ENCODE measurements at places on chromosomes 11 and 22.

DNA sequence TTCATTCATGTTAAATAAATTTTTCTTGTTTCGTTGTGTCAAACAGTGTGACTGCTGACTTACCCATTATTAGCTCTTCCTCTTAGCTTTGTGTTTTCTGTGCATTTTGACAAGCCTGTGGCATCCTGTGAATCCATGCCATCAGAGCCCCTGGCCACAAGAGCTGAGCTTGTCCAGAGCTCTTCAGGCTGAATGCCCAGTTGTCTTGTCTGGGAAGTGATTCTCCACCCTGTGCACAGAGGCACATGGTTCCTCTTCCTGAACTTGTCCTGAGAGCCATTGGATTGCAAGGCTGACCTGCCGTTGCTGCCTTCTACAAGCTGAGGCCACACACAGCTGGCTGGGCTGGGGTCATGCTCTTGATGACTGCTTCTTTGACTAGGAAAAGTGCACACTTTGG, 64.1 kb downstream of the PPP6R3 start:
- DNase-seq, result no peak

DNA sequence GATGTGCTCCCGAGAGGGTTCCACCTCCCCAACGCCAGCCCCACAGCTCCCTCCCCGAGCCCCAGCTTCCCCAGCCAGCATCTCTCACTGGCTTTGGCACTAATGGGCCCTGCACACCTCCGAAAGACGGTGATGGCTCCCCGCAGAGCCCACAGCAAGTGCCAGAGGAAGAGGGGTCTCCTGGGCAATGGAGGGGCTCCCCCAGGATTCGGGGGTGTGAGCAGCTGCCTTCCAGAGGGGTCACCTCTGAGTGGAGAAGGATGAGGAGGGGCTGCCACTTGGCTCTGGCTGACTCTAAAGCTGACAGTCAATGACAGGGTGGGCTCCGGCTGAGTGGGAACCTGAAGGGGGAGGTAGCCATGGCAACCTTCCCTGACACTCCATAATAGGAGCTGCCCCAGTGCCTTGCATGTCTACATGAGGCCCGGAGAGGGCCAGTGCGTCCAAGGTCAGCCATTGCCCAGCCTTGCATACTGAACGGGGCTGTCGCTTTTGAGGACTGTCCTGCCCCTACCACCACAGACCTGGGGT, 98.6 kb upstream of the SYT13 start:
- no peak for DNase-seq

GRCh38 chr11:27347359-27348339, 15.4 kb downstream of the CCDC34 start:
- no peak for DNase-seq

DNA sequence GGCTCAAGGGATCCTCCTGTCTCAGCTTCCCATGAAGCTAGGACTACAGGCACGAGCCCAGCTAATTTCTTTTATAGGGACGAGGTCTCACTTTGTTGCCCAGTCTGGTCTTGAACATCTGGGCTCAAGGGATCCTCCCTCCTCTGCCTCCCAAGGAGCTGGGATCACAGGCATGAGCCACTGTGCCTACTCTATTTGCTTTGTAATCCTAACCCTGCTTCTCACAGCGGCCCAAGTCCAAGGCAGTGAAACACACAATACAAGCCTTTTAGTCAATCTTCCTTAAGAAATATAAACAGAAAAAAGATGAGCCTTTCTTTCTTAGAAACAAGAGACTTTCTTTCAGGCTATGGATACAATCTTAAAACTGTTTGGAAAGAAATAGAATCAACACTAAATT, 115.2 kb upstream of the SORL1-AS1 start:
- DNase-seq, result no peak

GRCh38 chr22:39664485-39665200, 94.1 kb downstream of the CACNA1I start:
- DNase-seq, result no peak

DNA sequence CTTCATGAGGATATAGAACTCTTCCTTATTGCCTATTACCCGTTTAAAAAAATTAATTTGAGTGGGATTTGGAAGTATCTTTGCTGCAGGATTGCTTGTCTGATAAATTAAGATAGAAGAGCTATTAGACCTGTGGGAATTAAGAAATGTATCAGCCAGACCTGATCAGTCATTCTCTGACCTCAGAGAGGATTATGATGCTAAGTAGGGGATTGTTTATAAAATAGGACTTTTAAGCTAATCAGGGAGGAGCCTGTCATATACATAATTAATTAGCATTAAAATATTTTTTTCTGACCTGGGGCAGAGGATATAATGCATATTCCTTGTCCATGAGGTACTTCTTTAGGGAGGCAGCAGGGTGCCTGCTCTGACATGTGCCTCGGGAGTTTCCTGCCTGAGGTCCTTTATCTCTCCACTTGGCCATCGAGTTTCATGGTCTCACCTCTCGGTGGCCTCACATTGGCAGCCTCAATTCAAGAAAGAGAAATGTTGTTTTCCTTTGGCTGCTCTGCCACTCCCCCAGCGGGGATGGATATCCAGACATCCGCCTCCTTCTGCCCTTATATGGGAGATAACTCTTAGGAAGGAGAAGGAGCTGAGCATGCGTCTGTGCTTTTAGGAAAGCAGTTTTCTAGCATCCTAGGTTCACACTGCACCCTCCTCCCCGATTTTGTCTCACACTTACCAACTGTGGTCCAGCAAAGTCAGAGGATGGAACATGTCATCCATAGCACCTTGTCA, 41.1 kb downstream of the DIXDC1 start:
- peak; percentile 88 for DNase-seq

DNA sequence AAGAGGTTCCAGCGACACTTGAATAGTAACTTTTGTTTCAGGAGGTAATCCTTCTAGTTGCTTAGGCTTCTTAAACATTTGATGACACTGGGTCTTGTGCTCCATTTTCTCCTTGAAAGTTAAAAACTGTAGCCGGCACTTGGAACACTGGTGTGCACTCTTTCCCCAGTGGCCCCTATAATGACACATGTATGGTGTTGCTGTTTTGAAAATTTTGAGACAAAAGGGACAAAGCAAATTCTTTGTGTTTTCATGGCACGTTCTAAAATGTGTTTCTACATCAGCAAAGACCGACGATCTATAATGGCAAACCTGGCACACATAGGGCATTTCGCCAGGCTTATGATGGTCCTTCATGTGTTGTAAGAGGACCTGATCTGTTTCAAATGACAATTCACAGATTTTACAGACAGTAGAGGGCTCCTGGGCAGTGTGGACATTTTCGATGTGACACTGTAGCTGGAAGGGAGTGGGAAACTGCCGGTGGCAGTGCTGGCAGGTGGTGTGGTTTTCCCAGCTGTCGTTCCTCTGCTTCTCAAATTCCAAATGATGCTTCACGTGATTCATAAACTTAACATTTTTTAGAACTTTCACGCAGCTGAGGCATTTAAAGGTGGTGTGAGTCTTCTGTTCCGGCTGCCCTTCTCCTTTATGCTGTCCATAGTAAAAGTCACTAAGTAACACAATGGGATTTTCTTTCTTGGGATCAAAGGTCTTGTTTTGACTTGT, 20.5 kb downstream of the ZNF280B start:
- DNase-seq, result no peak

DNA sequence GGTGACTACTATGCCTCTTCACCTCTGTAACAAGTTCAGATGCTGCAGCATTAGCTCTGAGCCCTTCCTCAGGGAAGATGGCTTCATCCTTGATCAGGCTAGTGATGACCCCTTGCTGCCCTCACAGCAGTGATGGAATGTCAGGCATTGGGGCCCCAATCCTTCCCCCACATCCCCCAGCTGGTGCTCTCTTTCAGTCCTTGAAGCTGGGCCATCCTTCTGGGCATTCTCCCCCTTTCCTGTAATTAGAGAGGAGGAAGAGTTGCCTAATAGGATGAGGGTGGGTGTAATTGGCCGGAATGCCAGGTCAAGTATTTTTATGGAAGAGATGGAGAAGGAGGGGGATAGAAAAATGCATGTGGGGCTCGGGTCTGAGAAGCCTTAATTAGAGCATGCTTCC, 62.6 kb downstream of the TRAF6 start:
- DNase-seq, result no peak

DNA sequence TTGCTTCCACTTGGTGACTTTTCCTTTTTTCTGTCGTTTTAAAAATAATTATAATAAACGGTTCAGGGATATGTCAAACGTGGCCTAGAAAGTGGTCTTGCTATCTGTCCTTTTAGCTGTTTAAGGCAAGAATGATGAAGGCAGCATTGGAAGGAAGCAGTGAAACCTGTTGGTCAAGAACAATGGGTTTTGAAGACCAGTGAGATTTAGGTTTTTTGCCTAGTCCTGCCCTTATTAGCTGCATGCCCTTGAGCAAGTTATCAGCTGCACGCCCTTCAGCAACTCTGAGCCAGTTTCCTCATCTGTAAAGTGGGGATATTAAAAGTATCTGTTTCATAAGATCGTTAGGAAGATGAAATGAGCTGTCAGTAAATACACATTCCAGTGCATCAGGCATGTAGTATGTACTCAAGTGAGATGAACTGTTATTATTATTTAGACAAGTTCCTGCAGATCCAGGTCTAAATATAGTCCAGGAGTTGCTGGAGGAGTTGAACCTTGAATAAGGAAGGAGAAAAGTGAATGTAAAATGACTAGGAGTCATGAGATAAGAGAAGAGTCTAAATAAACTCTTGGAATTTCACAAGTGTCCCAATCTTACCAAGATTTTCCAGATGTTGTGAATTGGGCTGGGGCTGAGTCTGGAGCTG, 90.8 kb upstream of the HSD17B12 start:
- DNase-seq, result no peak

DNA sequence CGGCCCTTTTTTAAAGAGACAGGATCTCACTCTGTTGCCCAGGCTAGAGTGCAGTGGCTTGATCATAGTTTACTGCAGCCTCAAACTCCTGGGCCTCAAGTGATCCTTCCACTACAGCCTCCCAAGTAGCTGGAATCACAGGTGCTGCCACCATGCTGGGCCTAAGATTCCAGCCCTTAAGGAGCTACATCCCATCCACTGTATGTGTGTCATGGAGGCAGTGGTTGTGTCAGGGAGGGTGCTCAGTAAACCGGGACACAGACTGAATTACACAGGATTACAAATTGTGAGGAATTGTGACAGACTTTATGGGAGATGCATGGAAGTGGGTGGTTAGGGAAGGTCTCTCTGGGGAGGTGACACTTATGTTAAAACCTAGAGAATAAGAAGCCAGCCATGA, 2.1 kb upstream of the PPIL2 start:
- no peak for DNase-seq

- no peak for DNase-seq
These were observed 74.7 kb upstream of the APOA1 start for GRCh38 chr11:116911976-116912734.

- no peak for DNase-seq
These were observed 941.0 kb upstream of the CHORDC1 start for GRCh38 chr11:91163619-91164451.

DNA sequence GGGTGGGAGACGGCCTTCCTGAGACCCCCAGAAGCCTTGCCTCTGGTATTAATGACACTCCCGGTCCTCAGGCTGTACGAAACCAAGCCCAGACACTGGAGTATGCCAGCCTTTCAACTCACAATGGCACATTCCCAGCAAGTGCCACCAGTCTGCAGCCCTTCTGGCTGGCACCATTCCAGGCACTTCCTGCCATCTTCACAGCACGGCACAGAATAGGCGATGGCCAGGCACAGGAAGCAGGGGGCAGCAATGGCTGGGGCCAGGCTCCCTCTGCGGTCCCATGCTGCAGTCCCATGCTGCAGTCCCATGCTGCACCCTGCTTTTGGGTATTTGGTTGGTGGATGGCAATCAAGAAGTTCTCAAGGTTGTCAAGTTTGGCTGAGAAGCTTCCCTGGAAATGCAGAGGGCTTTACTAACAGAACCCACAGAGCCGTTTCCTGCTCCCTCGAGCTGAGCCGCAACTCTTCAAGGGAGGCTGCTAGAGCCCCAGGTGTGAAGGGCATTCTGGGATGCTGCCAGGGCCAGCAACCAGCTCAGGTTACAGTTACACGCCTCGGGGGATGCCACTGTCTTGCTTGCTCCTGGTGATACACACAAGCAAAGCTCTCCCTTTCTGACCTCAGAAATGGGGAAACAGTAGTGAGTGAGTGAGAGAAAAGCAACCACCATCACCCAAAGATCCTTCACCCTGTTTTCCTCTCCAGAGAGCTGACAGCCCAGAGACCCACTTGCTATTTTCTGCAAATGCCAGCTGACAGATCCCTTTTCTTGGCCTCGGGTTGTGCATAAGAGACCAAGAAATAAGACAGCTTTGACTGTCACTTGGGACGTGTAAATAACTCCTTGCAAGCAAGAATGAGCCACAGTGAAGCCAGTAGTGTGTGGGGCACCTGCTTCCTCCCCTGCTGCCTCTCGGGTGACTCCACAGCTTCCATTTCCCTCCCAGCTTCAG, 23.9 kb downstream of the LRFN4 start:
- DNase-seq, result no peak

- no peak for DNase-seq
These were observed 18.3 kb upstream of the MUC5B start for GRCh38 chr11:1204381-1205101.

GRCh38 chr11:17561526-17561925, 14.5 kb downstream of the OTOG start:
- no peak for DNase-seq

GRCh38 chr11:102112509-102112821, 2.2 kb downstream of the YAP1 start:
- no peak for DNase-seq

- peak; percentile 82 for DNase-seq
These were observed 497.2 kb downstream of the NTM start for GRCh38 chr11:131867457-131868257.

GRCh38 chr11:123011510-123011909, 29.9 kb upstream of the BSX start:
- DNase-seq, result no peak

GRCh38 chr11:95248666-95249467, 17.9 kb upstream of the SESN3 start:
- no peak for DNase-seq

GRCh38 chr11:66242095-66242765, 26.2 kb upstream of the RAB1B start:
- no peak for DNase-seq

DNA sequence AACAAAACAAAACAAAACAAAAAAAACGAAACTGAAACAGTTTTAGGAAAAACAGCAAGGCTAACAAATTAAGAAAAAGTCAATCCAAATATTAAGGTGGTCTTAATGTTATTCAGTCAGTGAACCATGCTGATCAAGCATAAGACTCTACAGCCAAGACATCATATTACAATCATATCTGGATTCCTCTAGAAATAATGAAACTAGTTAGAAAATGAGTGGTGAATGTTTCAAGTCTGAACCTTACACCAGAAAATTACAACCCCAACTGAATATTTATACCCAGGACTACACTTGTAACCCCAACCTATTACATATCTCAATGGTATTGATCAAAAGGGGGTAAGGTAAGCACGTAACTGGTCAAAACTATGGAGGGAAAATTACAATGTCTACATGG, 48.8 kb downstream of the ACAT1 start:
- no peak for DNase-seq

GRCh38 chr11:68457898-68458249, 2.7 kb upstream of the PPP6R3 start:
- no peak for DNase-seq
